ENCODE measurements at places on chromosomes 11 and 22.

- no peak for DNase-seq
Measured at GRCh38 chr11:121586750-121587149, 134.0 kb upstream of the SORL1-AS1 start.

GRCh38 chr11:33674035-33674814 lies 26.4 kb downstream of the C11orf91 start:
- DNase-seq: no peak

DNA sequence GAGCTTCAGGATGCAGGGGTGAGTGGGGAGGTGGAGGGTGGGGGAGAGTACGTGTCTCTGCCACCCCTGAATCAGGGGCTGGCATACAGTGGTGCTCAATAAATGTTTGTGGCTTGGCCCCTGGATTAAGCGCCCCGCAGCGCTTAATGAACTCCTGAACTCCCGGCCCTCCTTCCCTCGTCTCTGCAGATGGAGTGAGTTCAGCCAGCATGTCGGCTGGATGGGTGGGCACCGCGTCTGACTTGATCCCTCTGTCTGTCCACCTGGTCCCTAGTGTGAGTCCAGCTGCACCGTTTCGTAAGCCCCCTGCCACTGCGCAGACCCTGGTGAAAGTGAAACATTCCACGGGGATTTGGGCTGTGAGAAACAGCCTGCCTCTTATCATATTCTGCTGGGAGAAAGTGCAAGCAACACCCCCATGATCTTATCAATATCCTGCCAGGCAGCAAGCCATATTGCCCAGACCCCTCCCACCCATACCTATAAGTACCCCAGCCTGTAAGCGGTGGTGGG lies 12.0 kb upstream of the MRGPRD start:
- no peak for DNase-seq

GRCh38 chr11:74680703-74681531 lies 50.3 kb downstream of the CHRDL2 start:
- no peak for DNase-seq

DNA sequence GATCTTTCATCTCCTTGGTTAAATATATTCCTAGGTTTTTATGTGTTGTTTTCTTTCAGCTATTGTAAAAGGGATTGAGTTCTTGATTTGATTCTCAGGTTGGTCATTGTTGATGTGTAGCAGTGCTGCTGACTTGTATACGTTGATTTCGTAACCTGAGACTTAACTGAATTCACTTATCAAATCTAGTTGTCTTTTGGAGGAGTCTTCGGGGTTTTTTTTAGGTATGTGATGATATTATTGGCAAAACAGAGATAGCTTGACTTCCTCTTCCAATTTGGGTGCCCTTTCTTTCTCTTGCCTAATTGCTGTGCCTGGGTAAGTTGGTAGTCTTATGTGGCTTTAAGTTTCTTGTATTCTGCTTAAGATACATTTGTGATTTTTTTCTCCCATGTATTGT lies 52.8 kb downstream of the CBL start:
- no peak for DNase-seq

GRCh38 chr22:38204784-38205183 lies 3.0 kb downstream of the MAFF start:
- DNase-seq: no peak

DNA sequence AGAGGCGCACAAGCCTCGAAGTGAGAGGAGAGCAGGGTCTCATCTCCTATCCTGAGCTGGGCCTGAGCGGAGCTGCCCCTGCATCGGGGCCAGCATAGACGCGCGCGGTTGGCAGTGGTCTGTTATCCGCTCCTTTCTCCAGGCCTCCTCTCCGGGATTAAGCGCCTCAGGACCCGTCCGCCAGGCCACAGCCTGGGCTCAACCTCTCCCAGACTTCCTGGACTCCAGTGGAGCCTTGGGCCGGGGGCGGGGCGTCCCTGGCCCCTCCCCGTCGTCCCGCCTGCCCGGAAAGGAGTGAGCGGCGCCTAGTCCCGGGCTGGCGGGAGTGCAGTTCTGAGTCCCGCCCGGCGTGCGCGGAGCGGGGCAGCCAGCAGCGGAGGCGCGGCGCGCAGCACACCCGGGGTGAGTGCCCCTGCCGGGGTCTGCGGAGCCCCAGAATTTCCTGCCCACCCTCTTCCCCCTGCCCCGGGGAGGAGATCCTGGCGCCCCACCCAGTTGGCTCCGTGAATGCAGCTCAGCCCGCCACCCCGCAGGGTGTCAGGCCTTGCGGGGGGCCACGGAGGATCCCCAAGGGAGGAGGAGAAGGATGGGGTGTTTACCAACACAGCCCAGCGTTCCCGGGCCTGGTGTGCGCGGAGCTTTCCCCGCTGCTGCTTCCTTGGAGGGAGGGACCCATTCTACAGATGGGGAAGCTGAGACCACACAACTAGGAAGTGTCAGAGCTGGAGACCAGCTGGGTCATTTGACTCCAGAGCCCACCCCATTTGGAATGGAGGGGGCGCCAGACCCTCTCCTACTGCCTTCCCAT lies at the start of gene TCIRG1:
TSS of gene TCIRG1 (plus strand) at position 308 of the 808 bp plus-strand sequence. CDS start 2,247 bp downstream, outside the sequence.
- DNase-seq: no peak

DNA sequence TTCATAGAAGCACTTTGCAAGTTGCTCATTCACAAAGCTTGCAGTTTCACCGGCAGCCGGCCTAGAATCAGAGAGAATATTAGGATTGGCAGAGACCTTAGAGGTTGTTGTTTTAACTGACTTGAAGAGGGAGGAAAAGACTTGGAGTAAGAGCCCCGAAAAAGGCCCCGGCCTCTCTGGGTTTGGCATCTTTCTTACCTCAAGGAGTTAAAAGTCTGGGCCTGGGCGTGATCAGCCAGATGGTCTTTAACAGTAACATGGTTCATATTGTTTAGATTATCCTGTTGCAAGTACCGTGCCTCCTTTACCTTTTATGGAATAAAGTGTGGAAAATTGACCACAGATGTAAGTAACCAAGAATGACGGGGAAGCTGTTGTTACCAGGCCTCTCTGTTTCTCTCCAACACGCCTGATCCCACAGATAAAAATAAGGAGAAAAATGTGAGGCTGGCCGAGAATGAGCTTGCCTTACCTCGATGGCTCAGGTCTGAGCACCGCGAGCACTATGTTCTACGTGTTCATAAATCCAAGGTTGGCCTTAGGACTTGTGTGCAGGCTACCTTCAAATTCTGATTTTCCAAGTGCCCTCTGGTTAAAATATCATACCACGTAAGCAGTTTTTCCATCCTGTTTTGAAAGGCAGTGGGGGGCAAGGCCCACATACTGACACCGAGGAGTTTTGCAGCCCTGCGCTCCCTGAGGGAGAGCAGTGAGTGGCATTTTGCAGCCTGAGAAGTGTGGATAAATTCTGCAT lies 56.4 kb downstream of the PARVA start:
- DNase-seq: no peak

- no peak for DNase-seq
Measured at GRCh38 chr22:29690476-29690875, 29.3 kb upstream of the CABP7 start.

DNA sequence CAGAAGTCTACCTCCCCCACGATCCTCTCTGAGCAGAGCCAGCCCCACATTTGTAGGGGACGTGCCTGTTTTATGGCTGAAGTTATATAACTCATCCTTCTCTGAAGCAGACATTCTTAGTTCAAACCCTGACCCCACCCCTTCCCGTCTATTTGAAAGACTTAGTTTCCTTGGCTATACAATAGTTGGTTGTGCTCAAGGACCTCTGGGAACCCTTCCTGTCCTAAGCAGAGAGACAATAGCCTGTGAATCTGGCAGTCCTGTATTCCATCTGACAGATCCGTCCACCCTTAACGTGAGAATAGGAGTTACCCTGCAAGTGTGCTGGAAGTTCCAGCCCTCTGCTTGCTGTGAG lies 75.2 kb downstream of the MN1 start:
- no peak for DNase-seq

DNA sequence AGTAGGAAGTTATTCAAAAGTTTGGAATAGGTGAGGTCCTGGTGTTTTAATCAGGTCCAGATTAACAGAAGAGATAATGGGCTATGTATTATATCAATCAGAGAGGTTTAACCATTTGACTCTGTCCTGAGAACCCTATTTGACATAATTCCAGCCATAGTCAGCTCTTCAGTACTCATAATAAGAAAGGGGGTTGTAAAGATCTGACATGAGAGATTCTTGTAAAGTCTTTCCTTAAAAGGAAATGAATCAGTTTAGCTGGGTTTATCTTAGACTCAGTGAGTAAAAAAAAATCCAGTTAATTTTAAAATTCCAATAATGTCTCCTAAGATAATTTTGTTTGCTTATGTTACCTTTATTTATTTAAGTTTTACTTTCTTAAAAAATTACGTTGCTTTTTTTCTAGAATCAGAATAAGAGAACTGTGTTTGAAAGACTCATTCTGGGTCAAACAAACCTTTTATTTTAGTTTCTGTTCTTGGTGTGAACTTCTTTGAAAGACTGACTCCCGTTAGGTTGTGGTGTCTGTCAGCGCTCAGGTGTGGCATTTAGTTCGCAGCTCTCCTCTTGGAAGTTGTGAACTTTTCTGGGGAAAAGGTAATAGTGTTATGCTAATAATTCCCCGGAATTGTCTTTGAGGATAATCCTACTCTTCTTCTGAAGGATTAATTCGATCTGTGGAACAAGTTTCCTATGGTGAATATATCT lies 20.5 kb downstream of the NUCB2 start:
- no peak for DNase-seq

GRCh38 chr11:117130879-117131278 lies 13.2 kb upstream of the PAFAH1B2 start:
- no peak for DNase-seq

DNA sequence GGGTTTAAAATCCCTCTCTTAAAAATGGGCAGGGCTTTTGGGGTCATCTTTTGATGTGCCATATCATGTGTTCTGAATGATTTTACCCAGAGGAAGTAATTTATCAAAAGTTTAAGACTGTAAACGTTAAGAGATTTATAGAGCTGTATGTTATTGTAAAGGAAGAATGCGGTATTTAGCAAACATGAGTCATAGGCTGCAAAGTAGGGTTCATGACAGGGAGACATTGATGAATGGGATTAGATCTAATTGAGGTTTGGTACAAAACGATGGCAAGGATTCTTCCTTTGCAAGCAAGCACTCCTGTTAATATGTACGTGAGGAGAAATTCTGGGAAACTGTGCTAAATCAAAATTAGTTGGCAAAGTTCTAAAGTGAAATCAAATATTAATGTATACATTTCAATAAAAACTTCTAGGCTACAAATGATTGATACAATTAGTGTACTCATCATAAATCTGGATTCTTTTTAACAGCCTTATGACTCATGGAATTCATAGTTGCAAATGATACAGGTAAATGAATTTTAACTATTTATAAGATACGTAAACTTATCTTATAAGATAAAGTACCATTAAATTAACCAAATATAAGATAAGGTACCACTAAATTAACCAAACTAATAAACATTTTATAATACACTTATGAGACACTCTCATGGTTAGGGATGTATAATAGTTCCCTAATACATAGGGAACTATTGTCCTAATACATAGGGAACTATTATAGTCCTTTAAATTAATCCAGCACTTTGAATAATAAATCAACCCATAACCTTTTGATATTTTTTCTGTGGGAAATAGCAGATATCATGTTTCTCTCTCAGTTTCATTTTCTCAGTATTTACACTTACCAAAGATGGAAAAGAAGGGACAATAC lies 58.4 kb downstream of the KIF18A start:
- no peak for DNase-seq

DNA sequence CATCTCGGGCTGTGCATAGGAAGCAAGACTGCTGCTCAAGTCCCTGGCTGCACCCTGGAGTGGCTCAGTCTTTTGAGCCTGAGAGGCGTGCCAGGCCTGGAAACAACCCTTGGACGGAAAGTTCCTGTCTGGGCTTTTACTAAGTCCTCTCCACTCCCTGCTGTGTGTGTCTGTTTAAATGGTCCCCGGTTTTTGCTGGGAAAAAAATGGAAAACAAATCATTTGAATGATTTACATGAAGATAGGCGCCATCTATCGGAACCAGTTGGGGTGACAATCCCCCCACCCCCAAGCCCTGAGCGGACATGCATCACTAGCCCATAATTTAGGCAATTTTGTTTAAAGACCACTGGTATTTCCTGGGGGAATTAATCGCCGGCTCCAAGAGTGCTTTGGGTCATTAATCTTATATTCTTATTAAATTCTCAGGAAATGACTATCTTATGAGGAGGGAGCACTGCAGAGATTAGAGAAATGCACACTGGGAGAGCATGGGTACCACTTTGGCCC lies 2.7 kb upstream of the GAB2 start:
- no peak for DNase-seq

GRCh38 chr11:34234086-34234740 lies 123.6 kb downstream of the ABTB2 start:
- DNase-seq: no peak

GRCh38 chr11:121829159-121829643 lies 286.8 kb downstream of the BLID start:
- no peak for DNase-seq
